ENCODE measurements at places on chromosomes 2 and 18. TPM values are rescaled to one million over a fixed set of nuclear protein-coding genes. Genes with fewer than 3 reads are reported as not detected.

Gene NEB
- not detected for total RNA-seq

Gene BUB1
- total RNA-seq, result 147 TPM

GRCh38 chr2:45170191-45171135 lies 161.2 kb upstream of the SIX2 start:
- DNase-seq, result no peak

Gene CHRNG
- not detected for total RNA-seq

Gene KIAA2012
- total RNA-seq, result not detected

DNA sequence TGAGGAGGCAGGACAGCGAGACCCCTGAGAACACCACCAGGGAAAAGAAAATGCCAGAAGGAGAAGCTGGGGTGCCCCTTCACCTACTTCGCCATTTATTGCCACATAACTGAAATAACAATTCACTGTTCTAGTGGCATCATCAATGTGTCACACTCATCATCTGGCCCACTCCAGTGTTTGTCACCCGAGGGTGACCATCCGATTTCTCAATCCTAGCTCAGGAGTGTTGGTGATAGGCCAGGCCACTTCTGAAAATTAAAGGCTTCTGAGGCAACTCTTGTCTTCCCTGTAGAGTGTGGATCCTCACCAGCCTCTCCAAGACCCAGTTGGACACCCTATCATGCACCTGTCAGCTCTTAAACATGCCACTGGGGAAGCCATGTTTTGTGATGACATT lies 62.9 kb upstream of the BZW1 start:
- DNase-seq, result no peak

GRCh38 chr2:58067001-58067400 lies 20.4 kb downstream of the VRK2 start:
- DNase-seq, result no peak

DNA sequence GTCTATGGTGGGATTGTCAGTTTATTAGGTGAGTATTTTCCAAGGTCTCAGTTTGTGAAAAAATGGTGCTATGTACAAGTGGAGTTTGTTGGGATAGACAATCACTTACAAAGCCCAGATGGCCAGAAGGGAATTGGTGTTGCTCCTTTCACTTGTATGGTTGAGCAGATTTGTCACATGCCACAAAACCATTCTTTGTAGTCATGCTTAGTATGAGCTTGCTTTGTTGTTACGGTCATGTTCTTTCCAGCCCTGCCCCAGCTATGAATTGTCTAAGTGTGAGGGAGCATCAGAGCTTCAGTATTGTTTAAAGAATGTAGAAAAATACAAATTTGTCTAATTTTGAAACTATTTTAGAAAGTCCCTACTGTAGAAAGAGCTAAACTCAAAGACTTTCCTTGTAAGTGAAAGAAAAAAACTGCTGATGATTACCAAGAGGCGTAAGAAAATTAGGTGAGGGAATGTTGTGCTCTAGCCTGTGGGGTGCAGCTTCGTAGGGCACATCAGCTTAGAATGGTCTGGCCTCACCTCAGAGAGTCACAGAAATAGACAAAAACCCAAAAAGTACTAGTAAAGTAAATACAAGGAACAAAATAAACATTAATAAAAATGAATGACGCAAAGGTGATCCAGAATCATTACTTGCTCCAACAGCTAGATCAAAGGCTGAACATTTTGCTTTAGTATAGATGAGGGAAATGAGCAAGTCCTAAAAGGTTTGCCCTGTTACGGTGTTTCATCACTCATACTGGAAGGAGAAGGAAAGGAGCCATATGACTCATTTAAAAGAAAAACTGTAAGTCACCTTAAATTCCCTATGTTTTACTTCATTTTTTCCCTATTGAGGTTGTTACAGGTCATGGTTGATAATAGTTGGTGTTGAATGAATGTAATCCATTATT lies 9.2 kb downstream of the TGIF1 start:
- no peak for DNase-seq

DNA sequence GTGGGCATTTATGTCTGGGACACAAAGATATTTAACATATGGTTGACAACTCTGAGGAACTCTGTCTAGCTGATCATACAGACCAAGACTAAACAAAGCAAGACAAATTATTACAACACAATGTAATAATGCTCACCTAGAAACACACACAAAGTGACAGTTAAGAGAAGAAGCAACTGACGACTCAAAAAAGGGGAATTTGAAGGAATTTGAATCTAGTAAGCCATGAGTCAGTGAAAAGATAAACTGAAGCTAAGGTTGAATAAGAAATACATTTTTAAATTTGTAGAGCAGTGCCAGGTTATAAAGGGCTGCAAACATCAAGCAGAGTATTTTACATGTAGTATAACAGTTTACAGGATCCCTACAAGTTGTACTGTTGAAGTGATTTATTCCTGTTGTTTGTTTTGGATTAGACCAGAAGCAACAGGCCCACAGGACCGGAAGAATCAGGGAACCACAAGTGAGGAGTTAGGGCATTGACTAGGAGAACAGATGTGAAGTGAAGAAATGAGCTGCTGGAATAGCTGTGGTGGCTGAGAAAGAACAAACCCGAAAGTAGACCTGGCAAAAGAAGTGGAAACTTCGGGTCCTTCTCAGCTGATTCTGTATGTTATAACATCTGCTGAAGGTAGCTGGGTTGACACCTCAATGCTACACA lies 35.6 kb downstream of the IFIH1 start:
- DNase-seq, result no peak

- DNase-seq, result no peak
These were observed 157.5 kb upstream of the LMAN1 start for GRCh38 chr18:59516356-59517155.

Gene SKA1
- 32.6 TPM for total RNA-seq
